Hepatocyte (in vitro differentiated cells): ENCODE measurements at places on chromosomes 5 and 9. TPM values are rescaled to one million over a fixed set of nuclear protein-coding genes. Genes with fewer than 3 reads are reported as not detected.

- DNase-seq: no peak
These were observed 109.3 kb downstream of the ATPSCKMT start for GRCh38 chr5:10140195-10140973.

DNA sequence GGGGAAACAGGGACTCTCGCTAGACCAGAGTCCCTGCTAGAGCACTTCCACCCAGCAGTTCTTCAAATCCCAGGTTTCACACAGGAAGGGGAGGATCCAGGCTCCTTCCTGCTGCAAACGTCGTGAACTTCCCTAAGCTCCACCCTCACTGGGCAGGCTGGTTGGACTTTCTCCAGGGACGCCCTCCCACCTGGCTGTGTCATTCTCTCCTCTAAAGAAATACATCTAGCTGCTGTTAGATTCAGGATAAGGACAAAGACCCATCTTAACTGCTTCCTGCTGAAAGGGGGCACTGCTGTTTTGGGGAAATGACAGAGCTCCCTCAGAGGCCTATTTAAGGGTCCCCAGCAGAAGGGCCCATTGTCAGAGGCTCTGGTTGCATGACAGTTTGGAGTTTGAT lies 230.7 kb downstream of the SEMA6A start:
- no peak for DNase-seq

- no peak for DNase-seq
These were observed 9.4 kb downstream of the DOCK8 start for GRCh38 chr9:224026-224425.

ANKRD20A1 gene
- polyA plus RNA-seq: 0.27 and 1.9 TPM in 2 replicates

DNA sequence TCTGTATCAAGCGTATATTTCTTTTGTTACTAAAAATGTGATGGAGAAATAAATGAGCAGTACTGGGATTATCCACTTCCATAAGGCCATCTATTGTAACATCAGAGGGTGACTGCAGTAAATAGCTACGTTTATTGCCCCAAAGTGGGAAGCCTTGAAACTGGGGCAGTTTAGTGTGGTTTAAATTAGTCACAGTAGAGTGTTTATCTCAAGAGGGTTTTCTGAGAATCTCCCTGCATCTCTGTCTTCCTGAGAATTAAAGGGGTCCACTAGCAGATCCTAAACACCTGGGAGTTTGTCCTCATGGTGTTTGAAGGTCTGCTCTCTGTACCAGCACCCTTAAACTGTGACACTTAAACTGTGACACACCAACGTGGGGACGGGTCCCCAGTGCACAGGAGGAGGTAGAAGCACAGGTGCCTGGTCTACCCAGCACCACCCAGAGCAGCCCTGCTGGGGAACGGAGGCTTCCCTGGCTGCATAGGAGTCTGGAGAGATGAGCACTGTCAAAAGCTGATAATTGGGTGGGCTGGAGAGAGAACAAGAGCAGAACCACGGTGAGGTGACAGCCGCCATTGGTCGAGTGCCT lies 25.2 kb downstream of the PRRC2B start:
- no peak for DNase-seq

ARHGEF28 gene
- 3.1 and 3.5 TPM in 2 replicates for polyA plus RNA-seq

DNA sequence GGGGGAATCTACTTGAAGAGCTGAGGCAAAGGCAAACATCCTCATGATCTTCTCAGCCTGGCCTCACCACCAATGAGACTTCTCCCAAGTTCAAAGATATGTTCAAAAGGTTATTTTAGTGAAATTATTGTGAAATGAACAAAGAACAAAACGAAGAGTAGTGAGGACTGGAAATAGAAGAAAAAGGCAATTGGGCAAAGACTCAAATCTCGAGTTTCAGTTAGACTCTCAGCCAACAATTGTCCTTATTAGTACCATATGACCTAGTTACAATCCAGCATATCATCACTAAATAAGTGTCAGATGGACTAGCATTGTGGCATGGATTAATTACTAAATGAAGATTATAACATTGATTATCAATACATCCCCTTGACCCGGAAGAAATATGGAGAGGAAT lies 9.0 kb downstream of the ZNF474 start:
- DNase-seq: no peak

- DNase-seq: no peak
These were observed 54.7 kb downstream of the SREK1 start for GRCh38 chr5:66198837-66199236.

GRCh38 chr9:79131824-79132377 lies 439.9 kb upstream of the TLE4 start:
- peak; percentile 7 for DNase-seq

PCA3 gene
- 0.15 TPM in 1 of 2 replicates, not detected in the other for polyA plus RNA-seq

GRCh38 chr9:68720656-68721313 lies 15.7 kb downstream of the PIP5K1B start:
- no peak for DNase-seq

GRCh38 chr5:10465726-10466125 lies 24.0 kb downstream of the ROPN1L start:
- no peak for DNase-seq

SHISAL2B gene
- polyA plus RNA-seq: 0.56 TPM in 1 of 2 replicates, not detected in the other

- no peak for DNase-seq
These were observed 160.2 kb downstream of the SH3GL2 start for GRCh38 chr9:17739022-17739421.

- DNase-seq: no peak
These were observed 10.6 kb upstream of the SAP30L start for GRCh38 chr5:154435226-154435625.
